ENCODE measurements at places on chromosomes 1 and 21.

DNA sequence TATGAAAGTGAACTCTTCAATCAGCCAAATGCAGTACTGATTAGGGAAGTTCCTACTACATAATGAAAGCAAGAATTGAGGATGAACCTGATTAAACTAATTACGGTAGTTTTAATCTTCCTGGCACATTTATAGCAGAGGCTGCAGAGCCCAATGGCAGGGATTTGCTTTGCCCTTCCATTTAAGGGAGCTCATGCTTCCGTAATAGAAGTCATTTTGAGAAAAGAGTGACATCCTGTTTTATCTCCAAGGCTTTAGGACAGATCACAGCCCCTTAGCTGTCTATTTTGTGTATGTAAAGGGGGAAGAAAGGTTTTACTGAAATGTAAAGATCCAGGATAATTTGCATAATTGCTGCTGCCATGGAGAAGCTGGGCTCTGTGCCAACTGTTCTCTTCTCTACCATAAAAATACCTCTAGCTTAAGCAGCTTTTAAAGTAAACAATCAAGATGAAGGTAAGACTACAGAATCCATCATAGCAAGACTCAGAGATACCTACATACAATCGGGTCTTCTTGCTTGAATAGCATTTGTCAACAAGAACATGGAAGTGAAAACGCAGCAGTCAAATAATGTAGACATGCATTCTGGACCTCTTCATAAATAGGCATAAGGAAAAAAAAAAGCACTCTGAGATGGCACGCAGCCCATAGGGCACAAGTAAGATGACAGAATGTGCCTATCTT is 62.5 kb downstream of the ASH1L start:
- peak; percentile 86 for DNase-seq

DNA sequence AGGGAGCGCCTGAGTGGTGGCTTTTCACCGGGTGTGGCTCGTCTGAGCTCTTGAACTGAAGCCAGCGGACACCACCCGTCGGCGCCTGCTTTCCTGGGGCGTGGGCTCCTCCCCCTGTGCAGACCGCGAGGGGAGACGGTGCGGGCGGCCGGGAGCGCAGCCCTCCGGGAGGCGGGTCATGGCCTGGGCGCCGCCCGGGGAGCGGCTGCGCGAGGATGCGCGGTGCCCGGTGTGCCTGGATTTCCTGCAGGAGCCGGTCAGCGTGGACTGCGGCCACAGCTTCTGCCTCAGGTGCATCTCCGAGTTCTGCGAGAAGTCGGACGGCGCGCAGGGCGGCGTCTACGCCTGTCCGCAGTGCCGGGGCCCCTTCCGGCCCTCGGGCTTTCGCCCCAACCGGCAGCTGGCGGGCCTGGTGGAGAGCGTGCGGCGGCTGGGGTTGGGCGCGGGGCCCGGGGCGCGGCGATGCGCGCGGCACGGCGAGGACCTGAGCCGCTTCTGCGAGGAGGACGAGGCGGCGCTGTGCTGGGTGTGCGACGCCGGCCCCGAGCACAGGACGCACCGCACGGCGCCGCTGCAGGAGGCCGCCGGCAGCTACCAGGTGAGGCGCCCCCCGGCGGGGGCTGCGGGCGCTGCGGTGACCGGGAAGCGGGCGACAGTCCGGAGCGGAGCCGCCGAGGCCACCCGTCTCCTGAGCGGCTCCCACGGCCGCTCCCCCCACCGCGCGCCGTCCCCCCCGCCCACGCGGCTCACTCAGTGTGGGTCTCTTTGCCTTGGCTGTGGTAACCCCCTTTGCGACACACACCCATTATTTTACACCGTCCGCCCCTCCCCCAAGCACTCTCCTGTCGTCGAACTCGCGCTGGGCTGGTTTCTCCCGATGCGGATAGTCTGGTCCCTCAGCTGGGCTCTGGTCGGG is at the start of gene TRIM58:
TSS of gene TRIM58 (plus strand) at position 119 of the 916 bp plus-strand sequence. CDS start at position 179, 60 bp downstream.
- no peak for DNase-seq

DNA sequence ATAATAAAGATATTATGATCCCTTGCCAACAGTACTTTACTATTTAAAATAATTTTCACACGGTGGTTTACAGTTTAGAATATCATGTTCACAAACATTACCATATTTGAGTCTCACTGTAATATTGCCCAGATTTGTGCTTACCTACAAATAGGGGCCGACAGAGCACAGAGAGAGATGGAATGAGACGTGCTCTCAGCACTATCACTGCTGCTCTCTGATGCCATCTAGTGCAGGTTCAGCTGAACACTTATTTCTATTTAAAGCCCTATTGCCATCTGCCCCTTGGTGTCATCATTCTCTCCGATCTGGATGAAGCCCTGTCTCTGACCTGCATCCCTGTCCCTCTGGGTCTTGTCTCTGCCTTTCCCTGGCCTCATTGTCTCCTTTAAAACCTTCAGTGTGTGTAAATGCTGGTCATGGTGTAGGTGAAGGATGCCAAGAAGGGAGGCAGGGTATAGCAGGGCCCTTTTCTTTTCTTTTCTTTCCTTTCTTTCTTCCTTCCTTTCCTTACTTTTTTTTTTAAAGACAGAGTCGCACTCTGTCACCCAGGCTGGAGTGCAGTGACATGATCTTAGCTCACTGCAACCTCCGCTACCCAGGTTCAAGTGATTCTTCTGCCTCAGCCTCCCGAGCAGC is 6.9 kb upstream of the GPATCH4 start:
- DNase-seq = peak; percentile 59

- DNase-seq = no peak
These were observed 56.8 kb upstream of the HNRNPU start for GRCh38 chr1:244920911-244921761.

- DNase-seq = no peak
These were observed 34.4 kb downstream of the NID1 start for GRCh38 chr1:236030534-236030933.

DNA sequence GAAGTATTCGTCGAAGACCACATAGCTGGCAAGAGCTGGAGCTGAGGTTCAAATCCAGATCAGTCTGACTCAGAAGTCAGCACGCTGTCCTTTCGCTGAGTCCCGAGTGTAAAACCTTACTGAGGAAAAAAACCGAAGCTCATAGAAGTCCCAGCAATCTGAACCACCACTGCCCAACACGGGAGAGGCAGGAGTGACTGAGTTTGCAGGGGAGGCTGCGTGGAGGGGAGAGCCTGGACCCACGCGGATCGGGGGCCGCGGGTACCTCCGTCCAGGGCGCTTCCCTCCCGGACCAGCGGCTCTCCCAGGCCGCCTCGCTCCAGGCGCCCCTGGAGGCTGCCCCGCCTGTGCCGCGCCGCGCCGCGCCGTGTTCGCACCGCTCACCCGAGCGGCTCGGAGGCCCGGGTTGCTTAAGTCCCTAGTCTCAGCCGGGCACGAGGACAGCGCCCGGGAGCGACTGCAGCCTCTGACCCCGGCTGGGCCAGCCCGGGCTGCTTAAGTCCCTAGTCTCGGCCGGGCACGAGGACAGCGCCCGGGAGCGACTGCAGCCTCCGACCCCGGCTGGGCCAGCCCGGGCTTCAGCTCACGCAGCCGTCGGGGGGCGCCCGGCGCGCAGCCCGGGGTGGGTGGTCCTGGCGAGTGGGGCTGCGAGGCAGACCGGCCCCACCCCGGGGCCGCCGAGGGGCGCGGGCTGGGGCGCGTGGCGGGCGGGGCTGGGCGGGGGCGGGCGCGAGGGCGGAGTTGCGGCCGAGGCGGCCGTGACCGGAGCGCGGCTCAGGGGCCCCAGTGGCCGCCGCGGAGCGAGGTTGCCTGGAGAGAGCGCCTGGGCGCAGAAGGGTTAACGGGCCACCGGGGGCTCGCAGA is at the start of gene ADAMTSL4:
TSS of gene ADAMTSL4 (plus strand) at position 777 of the 864 bp plus-strand sequence. CDS start 2,881 bp downstream, outside the sequence.
- peak; percentile 13 for DNase-seq

GRCh38 chr1:229841230-229841629 is 215.2 kb downstream of the URB2 start:
- no peak for DNase-seq

DNA sequence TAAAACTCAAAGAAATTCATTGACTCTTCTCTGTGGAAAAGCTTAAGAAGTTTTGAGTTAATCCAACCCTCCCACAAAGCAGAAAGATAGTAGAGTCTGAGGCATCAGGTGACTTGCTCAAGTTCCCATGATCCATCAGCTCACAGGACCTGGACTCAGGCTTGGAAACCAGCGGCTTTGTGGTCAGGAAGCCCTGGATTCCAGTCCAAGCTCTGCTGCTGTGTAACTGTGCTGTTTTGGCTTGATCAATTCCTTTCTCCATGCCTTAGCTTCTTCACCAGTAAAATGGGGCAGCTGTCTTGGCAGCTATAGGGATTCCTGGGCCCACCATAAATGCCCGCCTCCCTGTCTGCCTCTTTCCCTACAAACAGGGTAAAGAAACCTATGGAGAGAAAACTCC is 180.2 kb downstream of the HIVEP3 start:
- DNase-seq = no peak

GRCh38 chr1:36486439-36487335 is 4.0 kb upstream of the CSF3R start:
- no peak for DNase-seq

DNA sequence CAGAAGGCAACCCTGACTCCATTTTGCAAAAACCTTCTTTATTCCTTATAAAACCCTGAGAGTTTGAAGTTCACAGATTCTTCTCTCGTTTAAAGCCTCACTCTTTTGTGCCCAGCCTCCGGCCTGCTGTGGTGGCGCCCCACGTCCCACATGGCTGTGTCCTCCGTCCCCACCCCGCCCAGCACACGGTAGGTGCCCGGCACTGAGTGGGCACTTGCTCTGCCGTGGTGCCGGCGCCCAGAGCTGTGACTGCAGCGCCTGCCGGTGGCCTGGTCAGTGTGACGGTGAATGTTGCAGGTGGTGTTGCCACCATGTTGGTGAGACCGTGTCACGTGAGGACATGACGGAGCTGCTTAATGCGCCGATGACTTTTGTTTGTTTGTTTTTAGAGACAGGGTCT is 9.4 kb downstream of the ATAD3A start:
- no peak for DNase-seq

- DNase-seq = no peak
These were observed 15.5 kb upstream of the TSPEAR start for GRCh38 chr21:44726826-44727225.

- DNase-seq = peak; percentile 49
These were observed 78.6 kb upstream of the SOD1 start for GRCh38 chr21:31580866-31581276.

DNA sequence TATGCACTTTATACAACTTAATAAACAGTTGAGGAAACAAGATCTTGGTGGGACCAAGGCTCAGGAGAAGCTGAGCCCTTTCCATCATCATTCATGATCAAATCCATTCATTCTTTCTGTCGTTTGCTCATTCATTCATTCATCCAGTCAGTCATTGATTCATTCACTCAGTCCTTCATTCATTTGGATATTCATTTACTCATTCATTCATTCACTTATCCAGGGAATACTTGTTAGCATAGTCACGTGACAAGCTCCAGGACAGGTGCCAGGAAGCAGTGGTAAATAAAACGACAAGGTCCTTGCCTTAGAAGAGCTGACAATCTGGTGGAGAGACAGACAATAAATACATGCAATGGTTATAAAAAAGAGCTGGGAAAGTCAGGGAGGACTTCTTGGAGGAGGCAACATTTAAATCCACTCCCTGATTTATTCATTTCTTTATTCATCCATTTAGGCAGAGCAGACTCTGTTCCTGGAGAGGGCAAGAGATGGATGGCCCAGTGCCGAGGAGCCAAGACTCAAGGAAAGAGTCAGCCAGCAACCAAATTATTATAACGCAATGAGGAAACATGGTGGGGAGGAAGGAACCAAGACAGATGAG is 74.1 kb upstream of the CASZ1 start:
- no peak for DNase-seq

DNA sequence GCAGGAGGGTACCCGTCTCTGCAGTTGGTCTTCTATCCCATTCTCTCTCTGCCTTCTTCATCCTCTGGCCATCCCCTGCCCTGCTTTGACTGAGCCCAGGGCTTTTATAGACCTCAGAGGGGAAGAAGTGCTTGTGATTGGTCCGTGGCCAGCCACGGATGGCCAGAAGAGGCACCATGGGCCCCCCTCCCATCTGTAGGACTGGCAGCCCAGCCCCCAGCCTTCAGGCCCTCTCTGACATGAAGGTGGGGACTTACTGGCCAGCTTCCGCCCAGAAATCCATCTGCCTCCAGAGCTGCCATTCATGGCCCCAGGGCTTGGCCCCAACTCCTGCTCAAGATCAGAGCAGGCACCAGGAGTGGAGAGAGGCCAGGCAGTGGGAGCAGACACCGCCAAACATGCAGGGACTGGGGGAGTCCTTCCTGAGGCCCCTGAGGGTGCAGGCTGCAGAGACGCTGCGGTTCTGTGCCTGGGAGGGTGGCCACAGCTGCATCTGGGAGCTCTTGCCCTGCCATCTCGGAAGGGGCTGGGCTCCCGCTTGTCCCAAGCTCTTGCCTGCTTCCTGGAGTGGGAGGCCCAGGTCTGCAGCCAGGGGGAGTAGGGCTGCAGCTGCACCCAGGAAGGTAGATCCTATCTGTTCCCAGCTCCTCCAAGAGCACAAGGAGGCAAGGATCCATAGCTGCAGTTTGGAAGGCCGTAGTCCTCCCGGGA is 698.6 kb upstream of the B3GALT2 start:
- DNase-seq = no peak

GRCh38 chr1:101235216-101235695 is 1.6 kb upstream of the S1PR1 start:
- no peak for DNase-seq

DNA sequence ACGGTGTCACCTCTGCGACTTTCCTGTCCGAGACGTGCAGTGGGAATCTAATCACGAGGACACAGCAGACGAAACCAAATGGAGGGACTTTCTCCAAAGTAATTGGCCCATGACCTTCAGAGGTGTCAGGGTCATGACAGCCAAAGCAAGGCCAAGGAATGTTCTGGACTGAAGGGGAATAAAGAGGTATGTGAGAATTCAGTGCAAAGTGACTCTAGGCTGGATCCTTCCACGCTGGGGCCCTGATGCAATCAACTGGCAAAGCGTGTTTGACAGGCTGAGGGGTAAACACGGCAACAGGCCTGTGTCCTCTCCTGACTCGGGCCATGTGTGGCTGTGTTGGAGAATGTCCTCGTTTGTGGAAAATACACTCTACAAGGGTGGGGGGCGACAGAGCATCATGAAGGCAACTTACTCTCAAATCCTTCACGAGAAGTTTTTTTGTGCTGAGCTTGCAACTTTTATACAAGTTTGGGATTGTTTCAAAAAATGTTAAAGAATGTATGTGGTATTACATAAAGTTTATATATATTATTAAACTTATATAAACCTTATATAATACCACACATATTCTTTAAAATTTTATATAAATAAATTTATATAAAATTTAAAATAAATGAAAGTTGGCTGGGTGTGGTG is 1.7 kb downstream of the CFAP74 start:
- DNase-seq = no peak

Measured in NCI-H1105 (cell line).